Ammon's horn (tissue), 1 donor: ENCODE measurements at places on chromosomes 16 and 17.

GRCh38 chr17:68292689-68293040 lies 1.4 kb downstream of the ARSG start:
- DNase-seq = no peak

- DNase-seq = no peak
These were observed 5.2 kb upstream of the SPATA2L start for GRCh38 chr16:89706518-89707260.

- no peak for DNase-seq
These were observed 2.3 kb downstream of the LRRC3C start for GRCh38 chr17:39929646-39930407.

- no peak for DNase-seq
These were observed 2.6 kb upstream of the HOXB8 start for GRCh38 chr17:48617471-48618255.

- DNase-seq = peak; percentile 45
These were observed 219.5 kb downstream of the NTN1 start for GRCh38 chr17:9240659-9241370.

DNA sequence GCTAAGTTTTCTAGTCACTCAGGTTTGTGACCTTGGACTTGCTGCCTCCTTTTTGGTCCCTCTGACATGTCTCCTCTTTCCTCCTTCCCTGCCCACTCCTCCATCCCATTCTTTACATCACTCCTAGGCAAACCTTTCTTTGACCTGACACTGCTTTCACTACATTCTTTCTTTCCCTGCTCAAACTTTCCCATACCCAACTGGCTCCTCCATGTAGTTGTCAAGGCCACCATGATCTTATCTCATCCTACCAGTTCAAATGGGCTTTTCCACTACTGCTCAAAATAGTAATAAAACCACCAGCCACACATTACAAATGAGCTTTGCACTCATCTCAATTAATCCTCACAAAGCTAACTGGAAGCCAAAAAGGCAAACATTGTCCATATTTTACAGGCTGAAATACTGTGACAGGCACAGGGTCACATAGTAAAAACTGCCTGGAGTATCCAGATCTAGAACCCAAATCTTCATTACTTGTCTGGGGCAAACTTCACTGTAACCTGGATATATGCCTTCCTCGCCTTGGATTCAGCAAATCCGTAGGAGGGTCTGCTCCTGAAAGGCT lies 14.4 kb downstream of the MRPS23 start:
- DNase-seq = no peak

DNA sequence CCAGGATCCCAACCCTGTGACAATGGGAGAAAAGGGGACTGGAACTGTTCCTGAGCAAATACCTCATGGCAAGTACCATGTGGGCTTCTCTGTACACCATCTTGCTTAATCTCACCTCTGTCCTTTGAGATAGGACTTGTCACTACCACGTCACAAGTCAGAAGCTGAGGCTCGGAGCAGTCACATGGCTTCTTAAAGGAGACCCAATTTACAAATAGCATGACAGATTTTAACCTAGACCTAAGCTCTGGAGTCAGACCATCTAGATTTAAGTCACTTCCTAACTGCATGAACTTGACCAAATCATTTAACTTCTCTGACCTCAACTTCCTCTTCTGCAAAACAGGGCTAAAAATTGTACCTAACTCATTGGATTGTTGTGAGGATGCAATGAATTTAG lies 36.0 kb upstream of the CCL1 start:
- peak; percentile 47 for DNase-seq

DNA sequence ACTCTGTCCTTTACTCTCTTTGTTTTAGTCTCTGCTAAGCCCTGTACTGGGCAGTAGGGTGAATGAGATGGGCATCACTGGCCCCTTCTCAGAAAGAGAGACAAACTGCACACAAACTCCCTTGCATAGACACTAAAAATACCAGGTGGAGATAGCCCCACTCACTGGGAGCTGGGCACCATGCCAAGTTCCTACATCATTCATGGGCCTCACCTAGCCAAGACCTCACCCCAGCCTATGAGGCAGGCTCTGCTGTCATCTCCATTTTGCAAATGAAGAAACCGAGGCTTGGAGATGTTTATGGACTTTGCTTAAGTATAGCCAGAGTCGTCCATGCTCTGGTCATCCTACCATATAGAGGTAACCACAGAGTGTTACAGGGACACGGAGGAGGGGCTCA lies 499.8 kb upstream of the CDH11 start:
- DNase-seq = no peak

GRCh38 chr16:75225092-75225491 lies 6.3 kb downstream of the CTRB1 start:
- DNase-seq = no peak

DNA sequence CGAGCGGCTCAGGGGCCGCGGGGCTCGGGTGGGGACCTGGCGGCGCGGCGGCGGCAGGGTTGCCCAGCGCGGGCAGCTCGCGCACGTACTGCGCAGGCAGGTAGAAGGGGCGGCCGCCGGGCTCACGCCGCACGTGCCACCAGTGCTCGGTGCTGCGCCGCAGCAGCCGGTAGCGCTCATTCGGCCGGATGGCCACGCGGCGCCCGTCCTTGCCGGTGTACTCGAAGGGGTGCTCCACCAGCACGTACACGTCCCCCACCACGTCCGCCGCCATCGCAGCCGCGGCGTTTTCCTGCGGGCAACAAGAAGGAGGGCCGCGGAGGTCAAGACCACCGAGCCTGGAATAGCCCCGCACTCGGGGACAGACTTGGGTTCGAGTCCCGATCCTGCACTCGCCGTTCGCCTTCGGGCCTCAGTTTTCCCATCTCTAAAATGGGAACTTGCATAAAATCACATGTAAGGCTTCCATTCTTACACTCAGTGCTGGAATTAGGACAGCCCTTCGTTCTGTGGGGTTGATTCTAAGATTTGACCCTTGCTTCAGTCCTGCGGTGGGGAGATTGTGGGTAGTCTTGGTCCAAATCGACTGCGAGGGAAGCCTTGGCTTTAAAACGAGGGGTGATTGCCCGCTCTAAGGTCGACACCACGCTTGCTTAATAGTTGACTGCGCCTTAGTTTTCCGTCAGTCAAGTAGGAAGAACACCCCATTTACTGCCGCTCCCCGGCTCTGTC lies 2.5 kb downstream of the ARHGAP27 start:
- DNase-seq = no peak

GRCh38 chr17:64787921-64788271 lies 125.8 kb upstream of the SMURF2 start:
- no peak for DNase-seq

DNA sequence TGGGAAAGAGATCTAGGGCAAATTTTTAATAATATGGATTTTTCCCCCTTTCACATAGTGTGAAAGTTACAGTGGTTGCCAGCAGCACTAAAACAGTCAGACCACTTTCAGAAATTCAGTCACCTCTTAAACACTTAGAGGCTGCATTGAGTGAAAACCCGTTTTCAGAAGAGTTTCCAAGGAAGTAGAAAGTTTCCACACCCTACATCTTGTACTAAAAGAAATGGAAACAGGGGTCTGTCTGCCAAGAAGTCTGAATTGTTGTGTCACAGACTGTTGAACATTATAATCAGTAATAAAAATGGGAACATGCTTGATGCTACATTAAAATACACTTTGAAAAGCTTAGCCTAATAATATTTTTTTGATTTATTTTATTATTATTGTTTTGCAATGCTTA lies 278.9 kb upstream of the KCNJ16 start:
- DNase-seq = no peak

DNA sequence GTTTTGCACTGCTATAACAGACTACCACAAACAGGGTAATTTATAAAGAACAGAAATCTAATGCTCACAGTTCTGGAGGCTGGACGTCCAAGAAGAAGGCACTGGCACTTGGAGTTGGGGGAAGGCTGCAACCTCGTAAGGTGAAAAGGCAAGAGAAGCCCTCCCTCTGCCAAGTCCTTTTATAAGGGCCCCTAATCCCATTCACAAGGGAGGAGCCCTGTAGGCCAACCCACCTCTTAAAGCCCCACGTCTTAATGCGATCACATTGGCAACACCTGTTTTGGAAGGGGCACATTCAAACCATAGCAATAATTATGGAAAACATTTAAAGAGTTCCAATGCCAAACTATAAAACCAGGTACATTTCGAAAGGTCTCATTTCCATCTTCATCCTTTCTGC lies 5.2 kb downstream of the PKD1L3 start:
- DNase-seq = no peak

- DNase-seq = no peak
These were observed 220.5 kb upstream of the CDH11 start for GRCh38 chr16:65342231-65342866.

DNA sequence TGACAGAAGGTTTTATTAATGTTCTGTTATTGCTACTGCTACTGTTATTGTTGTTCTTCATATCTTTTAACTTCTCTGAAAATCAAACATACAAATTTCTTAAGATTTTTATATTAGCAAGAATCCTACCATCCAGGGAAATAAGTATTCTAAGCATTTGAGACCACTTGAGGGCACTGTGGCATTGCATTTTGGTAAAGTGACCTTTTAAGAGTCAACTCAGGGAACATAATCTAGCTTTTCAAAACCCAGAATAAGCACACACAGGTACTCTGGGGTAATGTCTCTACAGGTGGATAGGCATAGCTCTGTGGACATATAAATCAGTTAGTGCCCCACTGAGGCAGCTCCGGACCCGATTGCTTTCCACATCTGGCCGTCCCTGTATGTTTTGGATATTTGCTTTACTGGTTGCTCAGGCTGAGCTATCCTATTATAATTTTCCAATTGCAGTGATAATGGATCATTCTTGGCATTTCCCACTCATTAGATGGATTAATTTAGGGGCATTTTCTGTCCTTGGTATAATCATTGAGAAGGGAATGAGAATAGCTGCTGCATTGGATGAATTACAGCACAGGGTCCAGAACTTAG lies 1425.1 kb upstream of the CDH8 start:
- peak; percentile 76 for DNase-seq

- no peak for DNase-seq
These were observed 8.1 kb upstream of the PRM1 start for GRCh38 chr16:11289202-11289601.

GRCh38 chr17:13776027-13776551 lies 174.4 kb upstream of the HS3ST3A1 start:
- no peak for DNase-seq

DNA sequence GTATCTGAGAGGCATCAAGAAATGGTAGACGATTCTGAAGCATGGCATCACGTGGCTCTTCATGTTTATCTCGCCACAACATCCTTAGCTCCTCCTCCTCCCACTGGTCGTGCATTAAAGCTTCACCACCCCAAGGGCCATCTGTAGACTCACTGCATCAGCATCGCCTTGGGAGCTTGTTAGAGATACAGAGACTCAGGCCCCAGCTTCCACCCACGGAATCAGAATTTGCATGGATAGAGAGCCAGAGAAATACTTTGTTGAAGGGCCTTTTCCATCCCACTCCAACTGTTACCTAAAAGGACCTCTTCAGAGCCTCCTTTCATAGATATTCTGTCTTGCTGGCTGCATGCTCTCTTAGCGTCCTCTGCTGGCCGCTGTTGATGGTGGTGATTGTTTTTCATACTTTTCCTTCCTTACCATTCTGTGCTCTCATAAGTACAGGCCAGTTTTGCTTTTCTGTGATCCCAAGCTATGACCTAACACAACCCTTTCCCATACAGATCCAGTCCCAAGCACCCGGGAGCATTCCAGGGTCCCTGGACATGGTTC lies 1049.4 kb upstream of the EEF2KMT start:
- no peak for DNase-seq

- no peak for DNase-seq
These were observed 1.7 kb upstream of the HSD11B2 start for GRCh38 chr16:67429053-67429798.

DNA sequence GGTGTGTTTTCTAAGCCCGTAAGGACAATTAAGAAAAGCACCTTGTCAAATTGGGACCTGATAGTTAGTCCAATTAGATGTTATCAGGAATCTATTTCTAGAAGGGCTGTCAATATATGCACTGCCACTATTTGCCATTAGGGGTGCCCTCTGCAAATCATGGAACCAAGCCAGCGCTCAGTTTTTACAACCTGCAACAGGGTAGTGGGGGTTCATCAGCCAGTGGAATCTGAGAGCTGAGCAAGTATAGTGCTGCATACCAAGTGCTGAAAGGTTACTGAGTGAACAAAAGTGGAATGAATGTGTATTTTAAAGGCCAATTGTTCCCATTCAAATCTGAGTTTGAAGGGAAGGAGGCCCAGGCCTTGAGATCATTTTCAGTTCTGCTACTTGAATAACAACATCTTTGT lies 10.4 kb downstream of the PRR11 start:
- peak; percentile 76 for DNase-seq

DNA sequence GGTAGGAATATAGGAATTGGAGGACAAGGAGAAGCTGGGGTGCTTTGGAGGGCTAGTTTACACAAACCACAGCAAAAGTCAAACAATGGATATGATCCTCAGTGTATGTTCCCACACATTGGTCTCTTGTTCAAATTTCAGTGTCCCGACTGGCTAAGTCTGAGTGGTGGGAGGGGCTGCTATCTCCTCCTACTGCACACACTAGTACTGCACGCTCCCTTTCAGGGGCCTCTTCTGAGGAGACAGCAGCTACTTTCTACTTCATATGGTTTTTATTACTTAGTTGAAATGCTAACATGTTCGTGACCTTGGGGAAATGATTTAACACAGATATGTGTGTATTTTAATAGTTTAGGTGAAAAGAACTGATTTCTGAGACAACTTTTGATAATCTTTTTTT lies 18.8 kb upstream of the KRT10 start:
- no peak for DNase-seq

DNA sequence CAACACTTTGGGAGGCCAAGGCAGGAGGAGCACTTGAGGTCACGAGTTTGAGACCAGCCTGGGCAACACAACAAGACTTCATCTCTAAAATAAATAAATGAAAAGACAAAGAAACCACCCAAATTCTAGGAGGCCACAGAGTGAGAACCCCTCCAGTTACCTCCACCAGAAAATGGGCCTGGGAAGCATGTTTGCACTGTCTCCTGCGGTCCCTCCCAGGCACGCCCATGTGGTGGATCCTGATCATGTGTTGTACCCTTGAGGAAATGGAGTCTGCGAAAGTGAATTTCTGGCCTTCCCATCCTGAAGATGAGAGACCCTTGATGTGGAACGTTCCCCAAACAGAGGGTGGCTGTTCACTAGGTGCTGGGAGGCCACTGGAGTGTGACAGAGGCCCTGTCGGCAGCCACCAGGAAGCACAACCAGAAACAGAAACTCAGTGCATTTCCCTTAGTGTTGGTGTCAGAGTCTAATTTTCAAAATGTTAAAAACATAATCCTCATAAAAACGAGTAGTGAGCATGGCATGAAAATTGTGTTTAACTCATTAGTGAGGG lies 19.2 kb upstream of the USP22 start:
- no peak for DNase-seq

DNA sequence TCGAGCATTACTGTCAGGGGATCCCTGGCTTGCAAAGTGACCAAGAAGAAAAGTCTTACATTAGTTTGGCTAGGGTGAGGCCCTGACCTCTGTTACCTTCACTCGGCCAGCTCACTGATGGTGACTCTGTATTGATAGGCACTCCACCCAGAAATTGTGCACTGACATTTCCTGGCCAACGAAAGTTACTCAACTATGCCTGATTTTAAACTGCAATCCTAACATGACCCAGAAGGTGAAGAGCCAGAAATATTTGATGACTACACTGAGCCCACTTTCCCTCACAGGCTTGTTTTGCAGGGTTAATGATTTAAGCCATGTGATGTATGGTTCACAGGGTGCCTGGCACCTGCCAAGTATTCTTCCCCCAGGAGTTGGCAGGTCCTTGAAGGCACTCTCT lies 208.2 kb upstream of the MAF start:
- no peak for DNase-seq
